ENCODE measurements at places on chromosomes 12 and 14.

DNA sequence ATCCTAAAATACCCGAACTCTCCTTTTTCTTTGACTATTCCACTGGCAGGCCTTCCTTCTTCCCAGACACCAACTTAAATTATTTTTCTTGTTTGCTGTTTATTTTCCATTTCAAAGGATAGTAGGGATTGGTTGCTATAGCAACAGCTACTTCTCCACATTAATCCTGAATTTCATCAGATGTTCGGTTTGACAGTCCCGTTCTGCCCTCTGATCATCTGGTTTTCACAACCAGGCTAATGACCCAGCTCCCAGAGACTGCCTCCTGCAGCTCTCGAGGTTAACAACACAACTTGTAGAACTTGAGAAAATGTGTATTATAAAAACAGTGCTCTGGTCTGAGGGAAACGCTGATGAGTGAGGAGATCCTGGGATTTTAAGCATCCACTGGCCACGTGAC lies 45.5 kb downstream of the NUAK1 start:
- DNase-seq: no peak

- no peak for DNase-seq
Observed at GRCh38 chr14:22071006-22071405, 397.4 kb upstream of the OR4E1 start.

GRCh38 chr12:132115500-132115899 lies 28.6 kb downstream of the DDX51 start:
- no peak for DNase-seq

GRCh38 chr12:125744201-125744600 lies 679.0 kb downstream of the AACS start:
- no peak for DNase-seq

- DNase-seq: no peak
Observed at GRCh38 chr12:129614221-129614885, 289.5 kb downstream of the TMEM132D start.

GRCh38 chr14:67392800-67393199 lies 19.2 kb downstream of the PLEK2 start:
- no peak for DNase-seq

GRCh38 chr12:41286426-41286825 lies 98.3 kb downstream of the PDZRN4 start:
- DNase-seq: no peak

- no peak for DNase-seq
Observed at GRCh38 chr12:131117438-131118245, 163.9 kb downstream of the ADGRD1 start.

- DNase-seq: no peak
Observed at GRCh38 chr12:93323625-93324329, 53.9 kb upstream of the NUDT4 start.

DNA sequence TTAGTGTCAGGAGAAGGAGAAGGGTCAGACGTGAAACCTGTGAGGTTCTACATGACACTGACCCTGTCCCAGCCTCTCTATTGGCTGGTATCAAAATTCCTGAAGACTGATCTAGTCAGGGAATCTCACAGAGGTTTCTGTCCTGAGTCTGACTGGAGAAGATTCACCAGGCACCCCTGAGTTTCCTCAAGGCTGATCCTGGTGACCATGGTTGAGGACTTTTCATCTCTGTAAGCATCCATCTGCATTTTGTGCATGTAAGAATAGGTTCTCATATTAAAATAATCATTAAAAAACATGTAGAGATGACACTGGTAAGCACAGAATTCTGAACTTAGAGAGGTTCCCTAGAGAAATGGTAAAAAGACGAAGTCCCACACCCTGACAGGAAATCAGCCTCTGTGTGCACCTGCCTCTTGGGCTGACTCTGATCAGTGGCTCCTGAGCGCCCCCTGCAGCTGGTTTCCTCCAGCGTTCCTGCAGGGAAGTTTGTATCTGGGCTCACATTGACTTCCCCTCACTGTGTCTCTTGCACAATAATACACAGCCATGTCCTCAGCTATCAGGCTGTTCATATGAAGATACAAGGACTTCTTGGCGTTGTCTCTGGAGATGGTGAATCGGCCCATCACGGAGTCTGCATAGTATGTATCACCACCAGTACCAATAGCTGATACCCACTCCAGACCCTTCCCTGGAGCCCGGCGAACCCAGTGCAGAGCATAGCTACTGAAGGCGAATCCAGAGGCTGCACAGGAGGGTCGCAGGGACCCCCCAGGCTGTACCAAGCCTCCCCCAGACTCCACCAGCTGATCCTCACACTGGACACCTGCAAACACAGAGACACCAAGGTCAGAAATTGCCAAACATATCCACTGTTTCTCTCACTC lies 991.9 kb downstream of the TMEM121 start:
- no peak for DNase-seq

GRCh38 chr12:53825246-53826081 lies 73.7 kb upstream of the CISTR start:
- DNase-seq: no peak

- DNase-seq: peak; percentile 45
Observed at GRCh38 chr12:120093592-120094355, 22.8 kb downstream of the RAB35 start.

- DNase-seq: no peak
Observed at GRCh38 chr12:99418379-99418778, 229.2 kb upstream of the GARIN6 start.

DNA sequence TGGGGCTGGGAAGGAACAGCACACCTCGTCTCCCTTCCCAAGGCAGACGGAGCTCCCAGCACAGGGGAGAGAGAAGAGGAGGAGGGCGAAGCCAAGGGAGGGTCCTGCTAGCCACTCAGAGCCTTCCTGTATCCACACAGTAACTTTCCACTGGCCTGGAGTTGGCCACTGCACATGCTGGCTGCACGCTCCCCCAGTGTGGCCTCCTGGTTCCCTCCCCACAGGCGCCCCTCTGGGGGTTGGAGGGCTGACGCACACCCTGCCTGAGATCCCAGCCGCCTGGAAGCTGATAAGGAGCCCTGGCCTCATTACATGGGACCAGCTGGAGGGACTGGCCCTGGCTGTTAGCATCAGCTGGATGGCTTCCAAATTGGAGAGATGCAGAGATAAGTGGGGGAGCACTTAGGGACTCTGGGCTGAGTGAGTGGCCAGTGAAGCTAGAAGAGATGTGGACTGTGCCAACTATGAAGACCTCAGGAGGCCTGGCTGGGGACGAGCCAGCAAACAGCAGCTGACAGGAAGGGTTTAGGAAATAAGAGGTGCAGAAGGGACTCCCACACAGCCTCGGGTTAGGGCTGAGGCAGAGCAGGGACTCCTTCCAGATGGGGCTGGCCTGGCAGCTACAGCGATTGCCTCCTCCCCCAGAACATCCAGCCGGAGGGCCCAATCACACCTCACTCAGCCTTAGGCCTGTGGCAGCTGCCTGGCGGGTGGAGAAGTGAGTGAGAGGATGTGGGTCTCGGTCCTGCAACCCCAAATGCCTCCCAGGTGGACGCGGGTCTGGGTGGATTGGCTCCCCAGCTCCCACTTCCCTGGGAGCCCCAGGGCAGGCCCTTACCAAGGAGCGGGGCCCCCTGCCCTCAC lies 26.3 kb upstream of the BCDIN3D start:
- no peak for DNase-seq

DNA sequence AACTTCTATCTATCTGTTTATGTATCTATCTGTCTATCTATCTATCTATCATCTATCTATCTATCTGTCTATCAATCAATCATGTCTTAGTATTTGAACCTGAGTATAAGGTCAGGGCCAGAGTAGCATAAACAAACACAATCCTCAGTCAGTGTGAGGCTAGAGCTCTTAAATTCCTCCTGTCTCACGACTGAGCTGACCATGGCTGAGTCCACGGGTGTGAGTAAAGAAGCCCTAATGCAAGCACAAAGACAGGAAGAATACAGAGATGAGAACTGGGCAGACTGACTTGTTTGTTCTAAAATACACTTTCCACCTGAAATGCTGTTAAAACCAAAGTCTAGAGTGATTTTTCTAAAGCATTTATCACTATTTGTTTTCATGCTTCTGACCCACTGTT lies 47.2 kb upstream of the STXBP6 start:
- DNase-seq: no peak

GRCh38 chr14:28407031-28407825 lies 359.4 kb upstream of the FOXG1 start:
- DNase-seq: no peak

DNA sequence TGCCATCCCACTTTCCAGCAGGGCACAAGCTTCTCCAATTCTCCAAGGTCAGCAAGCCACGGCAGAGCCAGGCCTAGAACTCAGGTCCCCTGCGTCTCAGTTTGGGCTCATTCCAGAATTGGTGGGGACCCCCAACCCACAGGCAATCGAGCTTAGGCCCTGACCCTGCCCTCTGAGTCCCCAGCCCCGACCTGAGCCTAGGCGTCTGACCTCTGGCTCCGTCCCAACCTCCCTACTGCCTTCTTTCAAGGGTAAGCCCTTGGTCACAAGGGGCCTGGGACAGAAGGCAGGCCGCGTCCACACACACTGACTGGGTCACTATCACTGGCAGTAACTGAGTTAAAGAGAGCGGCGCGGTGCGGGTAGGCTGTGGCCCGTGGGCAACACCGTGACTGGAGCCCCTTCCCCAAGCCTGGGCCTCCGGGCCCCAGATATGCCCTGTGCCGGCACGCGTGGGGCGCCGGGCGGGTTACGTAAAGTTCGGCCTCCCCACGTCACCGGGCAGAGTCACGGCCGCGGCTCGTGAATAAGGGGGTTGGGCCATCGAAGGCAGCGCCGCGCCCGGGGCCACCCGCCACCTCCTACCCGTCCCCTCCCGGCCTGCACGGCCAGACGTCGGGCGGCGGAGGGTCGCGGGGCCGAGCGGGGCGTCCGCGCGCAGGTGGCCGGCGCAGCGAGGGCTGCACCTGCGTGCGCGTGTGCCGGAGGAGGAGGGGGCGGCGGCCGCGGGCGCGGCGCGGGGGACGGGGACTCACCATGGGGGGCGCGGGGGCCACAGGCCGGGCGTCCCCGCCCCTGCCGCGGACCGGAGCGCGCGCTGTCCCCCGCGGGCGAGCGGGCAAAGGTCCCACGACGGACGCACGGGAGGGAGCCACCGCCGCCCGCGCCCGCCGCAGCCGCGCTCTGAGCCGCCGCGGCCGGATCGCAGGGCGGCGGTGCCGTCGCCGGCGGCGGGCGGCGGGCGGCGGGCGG lies 516 bp downstream of the ANKRD9 start:
- peak; percentile 54 for DNase-seq

DNA sequence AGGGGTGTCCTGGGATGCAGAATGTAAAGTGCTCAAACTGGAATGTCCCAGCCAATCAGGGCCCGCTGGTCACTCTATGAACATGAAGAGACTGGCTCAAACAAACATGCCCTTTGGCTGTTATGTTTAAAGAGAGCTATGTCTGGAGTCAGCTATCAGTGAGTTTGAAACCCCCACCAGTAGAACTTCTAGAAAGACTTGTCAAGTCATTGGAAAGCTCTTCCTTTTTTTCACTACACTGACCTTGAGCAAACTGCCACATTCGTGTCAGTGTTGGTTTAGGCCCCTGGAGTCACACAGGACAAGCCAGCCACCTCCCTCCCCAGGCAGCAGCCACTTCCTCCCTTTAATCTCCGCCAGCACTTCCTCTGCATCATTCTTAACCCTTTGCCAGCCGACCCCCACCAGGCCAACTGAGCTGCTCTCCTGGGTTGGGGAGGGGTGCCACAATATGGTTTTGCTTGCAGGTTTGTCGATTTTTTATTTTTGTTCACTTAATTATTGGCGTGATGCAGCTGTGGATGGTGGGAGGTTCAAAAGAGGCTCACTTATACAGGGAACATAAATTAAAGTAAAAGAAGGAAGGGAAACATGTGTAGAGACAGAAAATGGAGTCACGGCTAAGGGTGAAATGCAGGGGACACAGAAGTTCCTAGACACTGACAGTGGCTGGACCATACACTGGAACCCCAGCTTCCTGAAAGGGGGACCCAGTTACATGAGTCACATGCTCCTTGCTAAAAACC lies 25.3 kb downstream of the CMKLR1 start:
- no peak for DNase-seq

- DNase-seq: no peak
Observed at GRCh38 chr12:74619884-74620283, 82.2 kb downstream of the ATXN7L3B start.

DNA sequence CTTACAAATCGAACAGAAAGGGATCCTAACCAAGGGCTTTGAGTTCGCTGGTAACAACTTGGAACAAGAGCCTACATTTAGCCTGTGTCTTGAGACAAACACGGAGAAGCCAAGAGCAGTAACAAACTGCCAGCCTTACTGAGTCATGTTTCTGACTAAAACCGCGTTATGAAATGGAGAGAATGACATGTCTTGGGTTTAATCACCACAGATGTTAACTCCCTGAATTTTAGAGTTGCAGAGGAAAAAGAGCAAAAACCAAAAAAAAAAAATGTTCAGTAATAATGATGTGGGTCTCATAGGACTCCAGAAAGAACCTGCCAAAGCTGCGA lies 1.0 kb downstream of the BLTP3B start:
- DNase-seq: no peak

GRCh38 chr14:56797003-56797568 lies 13.2 kb downstream of the OTX2 start:
- no peak for DNase-seq

DNA sequence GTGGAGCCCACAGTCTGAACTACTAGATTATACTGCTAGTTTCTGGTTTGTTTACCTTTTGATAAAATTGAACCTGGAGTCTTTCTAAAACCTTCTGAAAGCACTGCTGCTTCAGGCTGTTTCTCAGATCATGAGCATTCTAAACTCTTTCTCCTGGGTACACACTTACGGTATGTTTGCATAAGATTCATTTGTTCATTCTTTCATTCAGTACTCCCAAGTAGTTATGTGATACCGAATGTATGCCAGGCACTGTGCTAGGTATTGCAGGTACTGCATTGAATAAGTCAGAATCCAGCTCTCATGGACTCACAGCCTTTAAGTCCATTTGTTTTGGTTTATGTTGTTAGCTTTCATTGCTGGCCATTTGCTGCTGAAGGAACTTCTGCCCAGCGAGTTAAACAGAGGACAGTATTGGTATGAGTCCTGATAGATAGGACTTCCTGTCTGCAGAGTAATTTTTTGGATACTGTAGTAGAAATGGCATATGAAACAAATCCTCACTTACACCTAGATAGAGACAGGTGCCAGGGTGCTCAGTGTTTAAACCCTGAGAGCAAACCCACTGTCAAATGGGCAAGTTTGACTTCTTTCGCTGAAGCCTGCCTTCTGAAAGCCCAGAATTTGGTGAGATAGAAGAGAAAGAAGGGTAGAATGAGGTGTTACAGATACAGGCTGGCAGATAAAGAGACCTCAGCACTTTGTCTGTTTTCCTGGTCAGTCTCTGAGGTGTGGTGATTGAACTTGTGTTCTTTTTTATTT lies 2.1 kb downstream of the SUSD6 start:
- no peak for DNase-seq

DNA sequence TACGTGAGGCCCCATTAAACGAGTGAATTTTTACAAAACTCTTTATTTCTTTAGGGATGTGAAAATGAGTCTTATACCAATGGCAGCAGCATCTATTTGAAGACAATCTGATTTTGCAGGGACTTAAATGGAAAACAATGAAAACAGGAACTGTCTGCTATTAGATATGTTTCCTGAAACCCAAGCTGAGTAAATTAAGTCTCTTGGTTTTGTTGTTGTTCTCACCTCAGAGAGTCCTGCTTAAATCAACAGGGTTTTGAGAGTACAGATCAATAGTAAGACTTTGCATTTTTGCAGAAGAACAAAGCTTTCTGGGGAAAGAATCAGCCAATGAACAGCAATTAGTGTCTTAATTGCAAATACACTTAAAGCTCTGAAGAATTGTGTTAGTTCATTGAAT lies 39.1 kb upstream of the LGR5 start:
- no peak for DNase-seq
